ENCODE measurements at places on chromosomes 4 and X.

DNA sequence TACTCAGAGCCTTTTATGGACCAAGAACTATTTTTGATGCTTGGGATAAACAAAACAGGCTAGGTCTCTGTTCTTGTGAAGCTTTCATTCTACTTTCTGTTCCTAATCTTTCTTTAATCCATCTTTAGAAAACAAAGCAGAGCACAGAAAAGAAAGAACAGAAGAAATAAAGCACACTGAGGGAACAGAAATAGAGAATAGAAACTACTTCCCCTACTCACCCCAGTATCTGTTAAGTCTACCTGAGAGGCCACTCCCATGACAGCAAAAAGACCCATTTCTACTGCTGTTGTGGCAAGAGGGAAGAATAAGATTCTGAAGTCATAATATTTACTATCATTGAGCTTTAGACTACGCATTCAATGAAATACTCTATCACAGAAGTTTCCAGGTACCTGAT is 9.2 kb downstream of the RFC1 start:
- DNase-seq, result no peak

GRCh38 chr4:5019796-5020195 is 538 bp upstream of the CYTL1 start:
- no peak for DNase-seq

- no peak for DNase-seq
Measured at GRCh38 chr4:100174985-100175383, 15.3 kb downstream of the DDIT4L start.

GRCh38 chr4:24568425-24568824 is 15.9 kb downstream of the DHX15 start:
- no peak for DNase-seq

- no peak for DNase-seq
Measured at GRCh38 chrX:140817943-140818342, 108.4 kb downstream of the LINC00632 start.

DNA sequence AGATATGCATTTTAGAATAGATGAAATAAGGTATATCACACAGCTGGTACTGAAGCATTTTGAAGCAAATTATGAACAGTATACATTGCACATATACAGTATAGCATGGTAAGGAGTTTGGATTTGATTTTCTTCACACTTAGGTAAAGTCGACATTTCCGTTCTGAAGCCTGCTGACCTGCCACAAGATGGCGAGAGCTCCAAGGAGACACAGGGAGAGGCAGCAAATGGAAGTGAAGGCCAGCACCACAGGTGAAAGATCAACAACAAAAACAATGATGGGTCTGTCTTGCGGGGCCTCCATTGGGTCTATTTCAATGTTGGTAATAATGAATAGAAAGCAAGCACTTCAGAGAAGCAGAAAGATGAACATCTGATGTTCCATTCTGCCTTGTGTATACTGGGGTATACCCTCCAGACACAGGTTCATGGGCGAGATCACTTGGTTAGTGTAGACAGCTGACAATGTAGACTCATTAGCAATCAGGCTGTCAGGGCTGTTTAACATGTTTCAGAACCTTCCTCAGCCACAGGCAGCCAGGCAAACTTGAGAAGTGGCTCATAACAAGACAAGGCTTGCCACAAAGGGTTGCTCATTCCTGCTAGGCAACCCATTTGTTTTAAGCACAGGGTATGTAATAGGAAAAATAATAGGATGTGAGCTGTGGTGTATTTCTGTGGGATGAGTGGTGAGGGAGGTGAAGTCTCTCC is 21.4 kb upstream of the NOX1 start:
- no peak for DNase-seq

GRCh38 chr4:17436750-17437090 is 75.2 kb downstream of the QDPR start:
- no peak for DNase-seq

DNA sequence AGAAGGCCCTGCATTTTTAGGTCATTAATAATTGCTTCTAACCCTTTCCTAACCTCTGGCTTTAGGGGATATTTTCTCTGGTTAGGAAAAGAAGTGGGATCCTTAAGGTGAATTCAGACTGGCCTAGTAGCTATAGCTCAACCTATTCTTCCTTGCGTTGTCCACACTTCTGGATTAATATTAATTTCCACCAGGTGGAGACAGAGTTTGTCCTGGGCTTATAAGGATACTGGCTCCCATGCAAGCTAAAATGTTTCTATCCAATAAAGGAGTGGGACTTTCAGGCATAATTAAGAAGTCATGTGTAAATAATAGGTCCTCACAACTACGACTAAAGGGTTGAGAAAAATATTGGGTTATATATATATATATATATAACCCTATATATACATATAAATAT is 860.0 kb upstream of the POU3F4 start:
- no peak for DNase-seq

- DNase-seq, result no peak
Measured at GRCh38 chr4:182265881-182266280, 22.7 kb downstream of the TENM3 start.

DNA sequence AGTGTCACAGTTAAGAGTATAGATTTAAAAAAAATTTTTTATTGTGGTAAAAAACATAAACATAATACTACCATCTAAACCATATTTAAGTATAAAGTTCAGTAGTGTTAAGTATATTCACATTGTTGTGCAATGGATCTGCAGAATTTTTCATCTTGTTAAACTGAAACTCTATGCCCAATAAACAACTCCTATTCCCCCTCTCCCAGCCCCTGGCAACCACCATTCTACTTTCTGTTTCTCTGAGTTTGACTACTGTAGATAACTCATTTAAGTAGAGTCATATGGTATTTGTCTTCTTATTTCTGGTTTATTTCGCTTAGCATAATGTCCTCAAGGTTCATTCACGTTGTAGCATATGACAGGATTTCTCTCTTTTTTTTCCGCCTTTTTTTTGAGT is 112.4 kb downstream of the PTTG2 start:
- no peak for DNase-seq

DNA sequence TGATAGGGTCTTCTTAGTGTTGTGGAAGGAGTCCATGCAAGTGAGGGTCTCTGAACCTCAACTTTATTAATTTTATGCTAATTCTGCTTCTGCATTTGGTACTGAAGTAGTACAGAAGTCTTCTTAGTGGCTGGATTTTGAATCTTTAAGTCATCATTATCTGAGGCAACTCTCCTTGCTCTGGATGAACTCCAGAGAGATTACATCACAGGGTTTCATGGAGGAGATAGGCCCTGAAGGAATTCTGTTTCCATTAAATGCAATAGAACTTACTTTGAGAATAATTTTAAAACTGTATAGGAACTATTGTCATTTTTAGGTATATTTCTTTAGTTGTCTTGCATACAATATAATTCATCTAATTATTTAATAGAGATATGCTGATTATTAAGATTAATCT is 451.2 kb downstream of the FAT4 start:
- DNase-seq, result no peak

DNA sequence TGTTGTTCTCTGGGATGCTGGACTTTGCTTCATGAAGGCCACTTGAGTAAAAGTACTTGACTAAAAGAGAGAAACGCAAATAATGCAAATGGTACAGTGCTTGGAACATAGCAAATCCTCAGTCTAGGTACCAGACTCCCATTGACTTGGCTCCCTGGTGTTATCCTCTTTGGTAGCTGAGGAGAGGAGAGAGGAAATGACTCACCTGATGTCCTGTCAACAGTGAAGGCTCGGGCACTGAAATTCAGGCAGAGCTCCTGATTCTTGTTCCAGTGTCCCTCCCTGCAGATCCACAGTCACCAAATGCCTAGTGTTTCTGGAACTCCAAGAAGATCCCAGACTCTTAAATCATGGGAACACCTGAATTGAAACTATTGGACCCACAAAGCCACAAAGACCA is 22.5 kb upstream of the TCEAL4 start:
- DNase-seq, result no peak

DNA sequence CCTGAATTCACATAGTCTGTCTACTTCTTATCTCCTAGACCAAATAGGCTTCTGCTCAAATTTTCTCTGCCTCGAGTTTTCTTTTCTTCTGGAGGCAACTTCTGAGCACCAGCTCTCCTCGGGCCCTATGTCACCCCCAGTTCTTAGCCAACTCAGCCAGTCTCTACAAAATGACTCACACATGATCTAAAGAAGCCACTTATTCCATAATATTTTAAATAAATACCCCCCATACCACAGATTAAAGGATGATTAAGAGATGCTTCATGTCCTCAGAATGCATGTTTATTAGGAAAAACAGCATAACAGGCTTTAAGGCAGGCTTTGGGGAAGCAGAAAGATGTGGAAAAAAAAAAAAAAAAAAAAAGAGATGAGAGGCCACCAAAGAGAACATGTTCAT is 36.6 kb upstream of the DDX53 start:
- DNase-seq, result no peak

GRCh38 chr4:81845761-81846160 is 374.1 kb upstream of the RASGEF1B start:
- no peak for DNase-seq

DNA sequence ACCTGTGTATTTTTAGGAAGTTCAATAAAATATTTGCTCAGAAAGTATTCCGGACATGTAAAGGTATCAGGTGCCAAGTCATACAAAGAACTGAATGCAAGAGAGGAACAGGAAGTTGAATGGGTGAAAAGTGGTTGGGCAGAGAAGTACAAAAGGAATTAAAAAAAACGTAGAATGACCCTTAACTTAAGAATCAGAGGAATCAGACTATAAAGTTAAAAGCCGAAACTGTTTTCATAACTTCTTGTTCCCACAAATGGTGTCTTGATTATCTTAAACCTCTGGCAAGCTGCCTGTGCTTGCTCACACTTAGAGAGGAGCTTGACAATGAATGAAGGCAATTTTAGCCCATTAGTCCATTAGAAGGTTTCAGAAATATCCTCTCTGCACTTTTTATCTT is 81.6 kb upstream of the HHIP start:
- DNase-seq, result no peak

DNA sequence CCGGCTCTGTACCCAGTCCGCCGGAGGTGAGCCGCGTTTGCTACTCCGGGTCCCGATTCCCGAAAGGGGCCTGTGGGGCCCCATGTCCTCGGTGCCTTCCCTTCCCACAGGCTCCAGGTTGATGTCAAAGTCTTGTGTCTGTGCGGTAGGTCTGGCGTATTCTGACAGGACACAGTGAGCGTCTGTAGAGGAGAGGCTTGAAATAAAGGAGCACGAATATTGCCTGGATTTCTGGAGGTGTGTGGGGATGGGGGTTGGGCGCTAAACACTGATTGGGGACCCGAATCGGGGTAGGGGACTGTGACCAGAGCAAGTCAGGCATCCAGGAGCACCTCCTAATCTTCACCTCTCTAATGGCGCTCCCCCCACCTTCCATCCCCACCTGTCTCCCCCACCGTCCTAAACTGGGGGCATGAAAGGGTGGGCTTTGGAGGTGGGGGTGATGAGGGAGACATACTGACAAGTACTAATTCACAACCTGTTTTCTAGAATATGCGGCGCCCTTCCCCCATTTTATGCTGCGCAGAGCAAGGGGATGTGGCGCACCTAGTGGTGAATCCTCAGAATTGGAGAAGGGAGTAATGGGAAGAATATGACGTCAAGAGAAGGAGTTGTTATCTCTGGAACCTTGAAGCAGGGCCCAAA is 855 bp downstream of the GPRASP2 start:
- no peak for DNase-seq

GRCh38 chr4:80071604-80072227 is 1.3 kb downstream of the ANTXR2 start:
- DNase-seq, result no peak

GRCh38 chr4:170671171-170671570 is 581.4 kb upstream of the AADAT start:
- DNase-seq, result no peak

GRCh38 chrX:41096339-41096955 is 11.2 kb downstream of the USP9X start:
- DNase-seq, result no peak

DNA sequence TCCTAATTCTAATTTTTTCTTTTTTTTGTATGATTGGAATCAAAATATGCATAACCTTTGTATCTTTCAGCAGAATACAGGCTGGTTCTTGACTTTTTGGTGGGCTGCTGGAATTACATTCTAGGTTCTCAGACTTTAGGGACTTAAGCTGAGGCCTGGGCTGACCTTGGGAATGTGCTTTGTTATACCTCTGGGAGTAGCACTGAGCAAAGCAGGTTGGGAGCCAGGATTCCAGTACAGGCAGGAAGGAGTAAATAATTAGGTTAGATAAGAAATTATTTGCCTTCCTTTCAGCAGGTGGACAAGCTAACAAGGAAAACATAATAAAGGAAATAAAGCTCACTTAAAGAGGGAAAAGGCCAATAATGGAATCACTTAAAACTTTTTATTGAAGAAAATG is 49.9 kb upstream of the SLC4A4 start:
- DNase-seq, result no peak

Data from HL-60 (cell line).